ENCODE measurements at places on chromosomes 7 and 10.

DNA sequence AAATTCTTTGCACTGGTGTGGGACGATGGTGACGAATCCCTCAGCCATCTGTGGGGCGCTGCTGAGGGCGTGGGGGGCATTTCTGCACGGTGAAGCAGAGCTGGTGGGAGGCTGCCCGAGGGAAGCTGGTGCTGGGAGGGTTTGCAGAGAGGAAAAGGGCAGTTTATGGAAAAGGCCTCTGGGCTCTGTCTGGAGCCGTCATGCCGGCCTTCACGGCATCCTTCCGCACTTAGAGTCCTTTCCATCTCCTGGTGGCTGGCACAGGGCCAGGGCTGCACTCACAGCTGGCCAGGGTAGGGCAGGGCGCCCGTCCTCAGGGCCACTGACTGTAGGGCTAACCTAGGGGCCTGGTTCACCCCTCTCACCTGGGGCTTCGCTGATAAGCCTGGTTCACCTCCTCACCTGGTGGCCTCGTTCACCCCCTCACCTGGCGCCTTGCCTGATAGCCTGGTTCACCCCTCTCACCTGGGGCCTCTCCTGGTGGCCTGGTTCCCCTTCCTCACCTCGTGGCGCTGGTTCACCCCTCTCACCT, 598 bp upstream of the AMZ1 start:
- no peak for DNase-seq

DNA sequence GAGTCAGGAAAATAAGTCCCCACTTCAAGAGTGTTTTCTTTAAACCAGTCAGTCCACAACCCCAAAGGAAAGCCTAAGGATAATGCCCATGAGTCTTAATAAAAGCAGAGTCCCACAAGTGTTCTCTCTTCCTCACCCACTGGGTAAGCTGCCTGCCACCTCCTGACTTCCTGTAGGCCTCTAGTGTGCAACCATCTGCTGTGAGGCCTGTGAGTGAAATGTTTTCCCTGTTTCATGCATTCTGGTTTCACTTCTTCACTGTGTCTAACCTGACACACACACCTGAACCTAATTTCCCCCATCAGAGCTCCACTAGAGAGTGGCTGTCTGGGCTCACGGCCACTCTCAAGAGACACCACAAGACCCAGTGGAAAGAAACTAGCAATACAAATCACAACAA, 38.9 kb upstream of the GDF10 start:
- peak; percentile 46 for DNase-seq

DNA sequence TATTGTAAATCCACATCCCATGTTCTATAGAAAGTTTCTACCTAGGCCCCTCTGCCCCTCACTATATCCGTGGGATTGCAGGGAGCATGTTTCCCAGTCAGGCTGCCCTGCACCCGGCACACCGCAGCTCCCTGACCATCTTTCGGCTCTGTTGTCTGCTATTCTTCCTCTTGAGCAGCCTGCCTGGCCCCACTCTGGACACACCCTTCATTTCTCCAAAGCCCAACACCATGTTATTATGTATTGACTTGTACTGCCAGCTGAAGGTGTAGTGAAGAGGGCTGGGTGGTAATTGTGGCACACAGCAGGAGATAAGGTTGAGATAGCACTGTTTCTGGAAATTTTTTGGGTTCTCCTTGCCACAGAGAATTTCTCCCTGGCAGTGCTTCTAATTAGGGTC, 9.8 kb downstream of the LRMDA start:
- no peak for DNase-seq

DNA sequence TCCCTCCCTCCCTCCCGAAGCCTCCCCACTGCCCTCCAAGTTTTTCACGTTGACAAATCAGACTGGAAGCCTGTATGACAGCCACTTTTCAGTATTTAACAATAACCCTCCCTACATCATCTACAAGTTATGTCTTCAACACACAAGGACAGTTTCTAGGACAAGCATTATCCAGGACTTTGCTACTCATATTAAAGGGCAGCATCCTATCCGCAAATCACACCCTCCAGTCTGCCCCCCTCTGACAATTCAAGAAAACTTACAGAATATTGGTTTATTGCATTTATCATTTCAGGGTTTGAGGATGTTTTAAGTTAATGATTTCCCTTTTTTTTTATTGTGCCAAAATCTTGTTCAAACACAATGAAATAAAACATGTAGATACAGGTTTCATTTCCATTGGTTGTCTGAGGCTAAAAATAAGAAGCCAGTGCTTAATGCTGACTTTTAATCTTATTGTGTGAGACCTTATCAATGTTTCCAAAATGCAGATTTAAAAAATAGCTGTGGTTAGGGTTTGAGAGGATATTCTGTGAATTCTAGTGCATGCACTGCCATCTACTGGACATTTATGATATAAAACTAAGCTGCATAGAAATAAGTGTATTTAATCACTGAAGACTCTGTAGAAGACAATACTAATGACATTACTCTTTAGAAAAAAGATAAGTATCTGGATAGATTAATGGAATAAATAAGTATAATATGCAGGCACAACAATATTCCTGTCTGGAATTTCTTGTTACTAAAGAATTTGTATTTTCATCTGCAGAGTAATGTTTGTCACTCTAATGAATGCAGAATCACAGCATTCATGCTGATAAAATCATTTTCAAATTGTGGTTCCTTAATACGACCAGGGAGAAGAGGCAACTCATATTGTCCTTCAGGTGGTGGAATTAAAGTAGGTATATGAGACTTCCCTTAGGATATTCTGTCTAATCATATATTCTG, 64.1 kb downstream of the CAV1 start:
- DNase-seq, result peak; percentile 60

GRCh38 chr10:36220151-36220550, 578.1 kb upstream of the FZD8 start:
- no peak for DNase-seq

GRCh38 chr7:6614953-6615722, at the start of gene ZNF853:
ZNF853 (plus strand) TSS chr7:6615610; CDS start chr7:6616175, 565 bp downstream.
- peak; percentile 8 for DNase-seq

GRCh38 chr7:129213828-129214227, 11.0 kb upstream of the AHCYL2 start:
- DNase-seq, result no peak

- no peak for DNase-seq
Measured at GRCh38 chr7:158754746-158755444, 50.3 kb upstream of the NCAPG2 start.

- DNase-seq, result no peak
Measured at GRCh38 chr10:32943854-32944661, 14.0 kb downstream of the ITGB1 start.

DNA sequence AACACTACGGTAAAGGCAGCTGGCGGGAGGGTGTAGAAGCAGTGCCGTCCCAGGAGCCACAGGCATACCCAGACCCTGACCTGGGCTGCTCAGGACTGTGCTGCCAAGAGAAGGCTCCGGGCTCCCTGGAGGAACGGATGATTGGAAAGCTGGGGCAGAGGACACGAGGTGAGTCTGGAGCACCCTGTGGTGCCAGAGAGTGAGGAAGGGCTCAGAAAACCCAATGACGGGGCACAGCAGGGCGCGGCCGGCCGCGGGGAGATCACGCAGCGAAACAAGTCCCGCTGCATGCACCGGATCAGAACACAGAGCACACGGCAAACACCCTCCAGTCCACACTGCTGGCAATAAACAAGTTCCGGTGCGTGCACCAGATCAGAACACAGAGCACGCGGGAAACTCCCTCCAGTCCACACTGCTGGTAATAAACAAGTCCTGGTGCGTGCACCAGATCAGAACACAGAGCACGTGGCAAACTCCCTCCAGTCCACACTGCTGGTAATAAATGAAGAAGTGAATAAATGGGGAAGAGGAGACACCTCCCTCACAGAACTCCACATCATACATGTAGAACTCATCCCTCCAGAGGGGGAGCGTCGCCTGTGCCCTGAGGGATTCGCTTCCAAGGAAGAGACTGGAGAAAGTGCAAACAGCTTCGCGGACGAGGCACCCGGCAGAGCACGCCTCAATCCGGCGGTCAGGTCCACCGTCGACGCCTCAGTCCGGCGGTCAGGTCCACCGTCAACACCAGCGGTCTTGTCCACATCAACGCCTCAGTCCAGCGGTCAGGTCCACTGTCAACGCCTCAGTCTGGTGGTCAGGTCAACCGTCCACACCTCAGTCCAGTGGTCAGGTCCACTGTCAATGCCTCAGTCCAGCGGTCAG, 265.0 kb downstream of the MAD1L1 start:
- DNase-seq, result no peak

- DNase-seq, result no peak
Measured at GRCh38 chr7:110771717-110772116, 319.2 kb upstream of the LRRN3 start.

DNA sequence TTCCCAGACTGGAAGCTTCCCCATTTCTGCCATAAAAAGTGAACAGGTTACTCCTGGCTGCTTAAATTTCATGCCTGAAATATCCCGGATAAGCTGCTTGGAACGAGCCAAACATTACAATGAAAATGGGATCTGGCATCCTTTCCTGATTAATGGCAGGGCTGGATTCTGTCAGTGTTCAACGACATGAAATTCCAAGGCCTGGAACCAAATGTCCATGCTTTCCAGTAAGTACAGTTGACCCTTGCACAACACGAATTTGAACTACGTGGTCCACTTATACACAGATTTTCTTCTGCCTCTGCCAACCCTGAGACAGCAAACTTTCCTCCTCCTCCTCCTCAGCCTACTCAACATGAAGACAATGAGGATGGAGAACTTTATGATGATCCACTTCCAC, 65.4 kb downstream of the SGMS1 start:
- DNase-seq, result no peak

GRCh38 chr7:35754741-35755140, 46.1 kb upstream of the SEPTIN7 start:
- no peak for DNase-seq

DNA sequence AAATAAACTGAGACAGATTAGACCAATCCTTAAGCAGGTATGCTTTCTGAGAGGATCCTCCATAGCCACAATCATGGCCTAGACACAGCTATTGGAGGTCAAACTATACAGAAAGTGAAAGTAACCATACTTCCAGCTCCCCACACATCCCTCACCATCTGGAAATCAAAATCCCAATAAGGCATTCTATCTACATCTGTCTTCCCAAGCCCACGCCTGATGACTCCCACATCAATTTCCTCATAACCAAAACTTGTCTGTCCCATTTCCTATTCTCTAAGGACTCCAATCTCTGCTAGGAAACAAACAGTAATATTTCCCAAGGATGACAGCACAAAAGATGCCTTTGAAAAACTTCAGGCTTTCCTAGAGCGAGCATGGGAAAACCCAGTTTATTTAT, 247.3 kb upstream of the HPS1 start:
- no peak for DNase-seq

DNA sequence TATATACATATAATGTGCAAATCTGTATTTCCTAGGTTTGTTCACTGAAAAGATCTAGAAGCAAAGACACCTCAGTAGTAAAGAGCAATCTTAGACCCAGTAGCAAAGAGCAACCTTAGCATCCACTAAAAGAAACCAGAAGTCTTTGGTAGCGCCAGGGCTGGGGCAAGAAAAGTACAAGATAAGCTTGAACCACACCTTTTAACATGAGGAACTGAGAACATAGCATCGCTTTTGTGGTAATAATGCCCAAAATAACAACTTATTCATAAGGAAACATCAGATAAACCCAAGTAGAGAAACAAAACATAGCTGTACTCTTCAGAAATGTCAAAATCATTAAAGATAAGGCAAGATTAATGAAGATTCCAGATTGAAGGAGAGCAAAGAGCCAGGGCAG, 173.4 kb downstream of the IMMP2L start:
- no peak for DNase-seq

DNA sequence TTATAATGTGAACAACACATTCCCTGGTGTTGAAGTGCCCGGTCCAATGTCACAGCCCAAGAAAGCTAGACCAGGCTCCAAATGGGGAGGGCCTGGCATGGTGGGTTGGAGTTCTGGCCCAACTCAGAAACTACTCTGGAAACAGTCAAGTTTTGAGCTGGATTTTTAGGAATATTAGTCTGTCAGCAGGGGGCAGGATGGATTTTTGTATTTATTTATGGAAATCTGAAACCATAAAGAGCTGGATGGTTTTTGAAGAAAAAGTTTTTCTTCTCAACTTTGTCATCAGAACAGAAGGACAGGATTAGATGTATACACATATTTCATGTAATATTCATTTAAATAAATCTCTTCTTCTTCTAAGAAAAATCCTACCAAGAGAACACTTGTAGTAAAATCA, 97.5 kb downstream of the POU6F2 start:
- no peak for DNase-seq

- no peak for DNase-seq
Measured at GRCh38 chr10:100811752-100812750, 66.7 kb downstream of the PAX2 start.

DNA sequence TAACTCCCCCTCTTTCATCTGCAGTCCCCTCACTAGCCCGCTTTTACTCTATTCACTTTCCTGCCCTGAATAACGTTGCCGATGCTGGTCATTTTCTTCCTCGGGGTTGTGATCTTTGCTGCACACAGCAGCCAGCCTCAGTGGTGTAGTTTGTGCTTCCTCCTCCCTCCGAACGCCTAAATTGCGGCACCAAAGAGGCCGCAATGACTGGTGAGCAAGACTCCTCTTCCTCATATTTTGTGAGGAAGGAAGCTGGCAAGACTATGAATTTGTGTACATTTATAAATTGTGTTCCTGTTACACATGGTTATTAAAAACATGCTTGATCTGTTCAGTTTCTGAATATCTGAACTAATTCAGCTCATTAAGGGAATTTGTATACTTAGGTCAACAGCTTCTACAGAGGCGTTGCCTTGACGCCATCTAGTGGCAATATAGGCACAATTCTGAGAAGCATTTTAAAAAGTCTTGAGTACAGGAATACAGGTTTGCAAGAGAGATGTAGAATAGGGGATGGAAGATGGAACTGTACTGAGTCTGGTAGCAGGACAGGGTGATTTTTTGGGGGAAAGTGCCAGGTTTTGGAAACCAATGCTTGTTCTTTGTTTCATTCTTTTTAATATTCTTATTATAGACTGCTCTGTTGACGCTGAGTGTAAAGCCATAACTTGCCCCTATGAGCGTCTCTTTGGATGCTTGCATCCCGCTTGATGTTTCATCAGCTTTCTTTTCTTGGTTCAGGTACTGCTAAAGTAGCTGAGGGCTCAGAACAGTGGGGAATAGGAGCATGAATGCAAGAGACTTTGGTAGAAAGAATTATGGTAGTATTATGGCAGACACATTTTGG, 4.1 kb upstream of the TAS2R5 start:
- DNase-seq, result peak; percentile 51

DNA sequence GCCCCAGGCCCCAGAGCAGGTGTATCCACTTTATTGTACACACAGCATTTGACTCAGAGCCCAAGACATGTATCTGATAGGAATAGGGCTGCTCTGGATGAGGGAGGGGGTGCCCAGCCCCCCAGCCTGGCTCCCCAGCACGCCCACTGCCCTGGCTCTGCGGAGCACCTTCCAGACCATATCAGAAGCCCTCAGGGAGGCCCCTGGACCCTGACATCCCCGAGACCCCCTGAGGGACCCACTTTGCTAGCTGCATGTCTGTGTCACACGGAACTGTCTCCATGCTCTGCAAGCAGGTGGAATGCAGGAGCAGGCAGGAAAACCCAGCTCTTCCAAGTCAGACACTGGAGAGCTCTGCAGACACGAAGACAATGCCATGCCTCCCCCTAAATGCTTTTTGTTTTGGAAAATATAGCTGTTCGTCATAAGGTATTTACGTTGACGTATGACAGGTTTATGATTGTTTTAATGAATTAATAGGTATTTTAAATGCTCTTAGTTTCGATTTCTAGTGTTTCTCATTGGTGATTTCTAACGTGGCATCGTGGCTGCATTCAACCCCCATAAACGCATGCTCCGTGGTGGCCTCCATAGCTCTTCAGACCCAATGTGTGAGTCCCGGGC, 92.8 kb upstream of the INSIG1 start:
- DNase-seq, result no peak

- no peak for DNase-seq
Measured at GRCh38 chr7:117138495-117138894, 184.4 kb downstream of the WNT2 start.

- no peak for DNase-seq
Measured at GRCh38 chr7:157224627-157225026, 85.9 kb downstream of the UBE3C start.

All from CD4-positive, alpha-beta T cell treated with Interleukin-2 at 100 ng/mL for 4 hours (primary cell).